ENCODE measurements at places on chromosomes 12 and 14. TPM values are rescaled to one million over a fixed set of nuclear protein-coding genes. Genes with fewer than 3 reads are reported as not detected.

ZNF641 gene
- total RNA-seq, result 16.4 TPM

CMKLR1 gene
- total RNA-seq, result not detected

PPP4R4 gene
- 4.9 TPM for total RNA-seq

MMP14 gene
- 2.9 TPM for total RNA-seq

MGST1 gene
- 0.38 TPM for total RNA-seq

ADAM20 gene
- total RNA-seq, result 0.28 TPM

POLE2 gene
- total RNA-seq, result 24.1 TPM

SYCP3 gene
- 0.28 TPM for total RNA-seq

HOXC12 gene
- not detected for total RNA-seq

C12orf50 gene
- total RNA-seq, result not detected

DPPA3 gene
- total RNA-seq, result not detected

SPATS2 gene
- total RNA-seq, result 15.6 TPM

MYO1H gene
- not detected for total RNA-seq

CLECL1 gene
- total RNA-seq, result 13.5 TPM

KRT72 gene
- total RNA-seq, result not detected

PLEK2 gene
- total RNA-seq, result 0.43 TPM
